ENCODE measurements at places on chromosomes 3 and 15.

GRCh38 chr3:71089271-71089847 lies 494.2 kb downstream of the FOXP1 start:
- DNase-seq = no peak

DNA sequence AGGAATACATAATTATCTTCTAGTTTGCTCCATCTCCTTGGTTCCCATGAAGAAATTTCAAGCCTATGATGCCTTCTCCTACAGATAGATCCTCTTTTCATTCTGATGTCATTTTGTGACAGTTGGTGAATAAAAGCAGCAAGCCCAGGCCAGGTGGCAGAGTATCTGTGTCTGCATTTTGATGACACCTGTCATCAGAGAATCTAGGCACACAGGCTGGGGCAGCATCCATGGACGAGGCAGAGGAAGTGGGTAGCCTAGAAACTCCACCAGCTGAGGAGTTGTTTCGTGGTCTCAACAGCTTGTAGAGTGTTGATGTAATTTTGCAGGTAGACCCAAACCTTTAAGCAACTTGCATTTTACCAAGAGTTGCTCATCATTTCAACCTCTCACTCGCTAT lies 269.8 kb downstream of the FEZF2 start:
- DNase-seq = no peak

DNA sequence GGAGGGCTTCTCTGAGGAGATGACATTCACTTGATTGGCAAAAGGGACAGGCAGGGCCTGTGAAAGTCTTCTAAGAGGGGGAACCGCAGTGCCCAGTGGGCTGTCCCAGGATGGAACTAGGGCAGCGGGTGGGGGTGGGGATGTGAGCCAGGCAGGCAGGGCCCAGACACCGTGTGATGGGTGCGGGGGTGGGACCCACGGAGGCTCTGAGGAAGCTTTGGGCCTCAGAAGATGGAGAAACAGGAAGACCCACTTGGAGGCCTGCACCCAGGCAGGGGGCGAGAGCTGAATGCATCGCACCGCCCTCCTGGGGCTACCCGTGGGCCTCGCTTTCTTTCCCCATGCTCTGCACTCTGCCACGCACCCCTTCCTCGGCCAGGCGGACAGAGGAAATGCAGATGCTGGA lies 32.9 kb upstream of the ACAD9 start:
- no peak for DNase-seq

DNA sequence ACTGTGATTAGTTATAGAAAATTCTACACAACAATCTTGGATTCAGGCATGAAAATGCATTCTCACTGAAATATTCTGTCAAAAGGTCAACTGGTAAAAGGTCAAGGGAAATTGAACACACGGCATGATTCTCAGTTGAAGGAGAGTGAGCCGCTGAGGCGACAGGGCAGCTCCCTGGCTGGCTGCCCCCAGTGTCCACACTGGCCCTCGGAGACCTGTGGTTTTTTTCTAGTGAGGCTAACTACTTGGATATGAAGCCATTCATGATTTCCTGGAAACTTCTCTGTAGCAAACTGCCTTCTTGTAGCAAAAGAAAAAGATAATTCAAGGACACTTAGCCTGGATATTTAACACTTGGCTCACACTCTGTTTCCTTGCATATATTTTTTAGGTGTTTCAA lies 37.2 kb downstream of the AADACL2 start:
- no peak for DNase-seq

DNA sequence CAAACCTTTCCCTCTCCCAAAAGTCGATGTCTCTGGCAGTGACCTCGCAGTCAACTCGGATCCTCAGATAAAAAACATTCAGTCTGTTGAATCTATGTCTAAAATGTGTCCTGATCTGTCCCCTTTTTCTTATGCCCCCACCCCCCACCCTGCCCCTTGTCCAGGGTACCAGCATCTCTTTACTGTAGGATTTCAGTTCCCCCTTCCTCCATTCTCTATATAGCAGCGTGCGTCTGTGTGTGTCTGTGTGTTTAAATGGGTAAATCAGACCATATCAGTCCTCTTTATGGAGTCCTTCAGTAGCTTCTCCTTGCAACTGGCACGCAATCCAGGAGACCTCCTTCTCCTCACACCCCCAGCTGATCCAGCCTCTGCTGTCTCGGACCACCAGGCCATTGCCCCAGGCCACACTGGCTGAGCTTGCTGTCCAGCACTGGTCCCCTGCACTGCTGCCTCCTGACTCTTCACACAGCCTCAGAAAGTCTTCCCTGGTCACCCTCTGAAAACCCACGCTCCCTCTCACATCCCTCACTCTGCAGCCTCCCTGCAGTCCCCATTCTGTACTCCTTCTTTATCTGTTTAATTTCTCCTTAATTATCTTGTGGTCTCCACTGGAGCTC lies 1.5 kb downstream of the LRRK1 start:
- DNase-seq = no peak

DNA sequence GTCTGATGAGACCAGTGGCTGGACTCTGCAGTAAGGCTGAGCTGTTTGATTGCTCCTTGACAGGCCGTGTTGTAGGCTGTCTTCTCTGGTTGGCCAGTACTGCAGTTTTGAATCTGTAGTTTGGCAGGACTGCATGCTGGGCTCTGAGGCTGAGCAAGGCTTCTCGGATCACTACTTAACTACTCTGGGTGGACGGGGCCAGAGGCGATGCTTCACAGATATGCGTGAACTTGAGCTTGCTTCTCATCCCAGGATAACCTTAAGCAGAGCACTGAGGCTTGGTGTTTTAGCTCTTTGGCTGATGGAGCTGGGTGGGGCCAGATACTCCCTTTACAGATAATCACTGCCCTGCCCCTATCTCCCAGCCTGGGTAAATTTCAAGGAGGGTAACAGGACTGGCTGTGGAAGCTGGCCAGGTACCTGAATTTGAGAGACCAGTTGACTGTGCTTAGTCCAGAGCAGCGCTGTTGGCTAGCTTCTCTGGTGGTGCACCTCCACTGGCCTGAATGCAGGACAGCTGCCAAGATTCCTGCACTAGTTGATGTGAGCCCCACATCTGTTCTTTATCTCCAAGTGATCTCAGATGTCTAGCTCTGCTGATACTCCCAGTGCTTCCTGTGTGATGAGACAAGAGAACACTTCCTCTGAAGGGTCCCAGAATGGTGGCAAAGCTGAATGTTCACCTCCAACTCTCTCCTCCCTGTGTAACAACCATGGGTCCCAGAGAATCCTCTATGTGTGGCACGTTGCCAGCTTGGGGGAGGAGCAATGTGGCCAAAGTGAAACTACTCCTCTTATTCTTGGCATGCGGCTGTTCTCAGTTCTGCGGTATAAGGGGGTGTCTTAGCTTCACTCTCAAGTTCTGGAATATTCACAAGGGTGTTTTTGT lies 37.9 kb downstream of the RPL39L start:
- DNase-seq = no peak

DNA sequence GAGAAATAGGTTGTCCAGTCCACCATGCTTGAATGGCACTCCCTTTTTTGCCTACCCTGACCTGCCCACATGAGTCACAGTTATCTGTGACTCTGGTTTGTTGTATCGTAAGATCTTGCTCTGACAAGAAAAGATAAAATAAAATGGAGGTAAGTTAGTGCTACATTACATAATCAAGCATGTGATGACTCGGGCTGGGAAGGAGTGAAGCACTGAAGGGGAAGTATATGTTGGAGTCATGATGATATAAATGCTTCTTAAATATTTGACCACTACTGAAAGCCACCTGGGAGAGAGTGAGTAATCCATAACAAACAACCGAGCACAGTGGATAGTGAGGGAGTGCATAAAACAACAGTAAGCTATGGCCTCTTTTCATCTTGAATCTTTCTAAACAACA lies 124.4 kb downstream of the SHOX2 start:
- no peak for DNase-seq

DNA sequence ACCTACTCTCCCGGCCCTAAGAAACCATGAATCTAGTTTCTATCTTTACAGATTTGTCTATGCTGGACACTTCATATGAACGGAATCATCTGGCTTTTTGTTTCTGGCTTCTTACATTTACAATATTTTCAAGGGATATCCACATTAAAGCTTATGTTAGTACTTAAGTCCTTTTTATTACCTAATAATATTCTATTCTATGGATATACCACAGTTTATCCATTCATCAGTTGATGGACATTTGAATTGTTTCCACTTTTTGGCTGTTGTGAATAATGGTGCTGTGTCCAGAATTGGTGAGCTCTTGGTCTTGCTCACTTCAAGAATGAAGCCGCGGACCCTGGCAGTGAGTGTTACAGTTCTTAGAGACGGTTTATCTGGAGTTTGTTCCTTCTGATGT lies 42.6 kb downstream of the ARHGAP31 start:
- no peak for DNase-seq

- no peak for DNase-seq
Observed at GRCh38 chr3:162096874-162097273, 600.3 kb downstream of the OTOL1 start.

- peak; percentile 6 for DNase-seq
Observed at GRCh38 chr3:126338790-126339288, 18.4 kb downstream of the KLF15 start.

DNA sequence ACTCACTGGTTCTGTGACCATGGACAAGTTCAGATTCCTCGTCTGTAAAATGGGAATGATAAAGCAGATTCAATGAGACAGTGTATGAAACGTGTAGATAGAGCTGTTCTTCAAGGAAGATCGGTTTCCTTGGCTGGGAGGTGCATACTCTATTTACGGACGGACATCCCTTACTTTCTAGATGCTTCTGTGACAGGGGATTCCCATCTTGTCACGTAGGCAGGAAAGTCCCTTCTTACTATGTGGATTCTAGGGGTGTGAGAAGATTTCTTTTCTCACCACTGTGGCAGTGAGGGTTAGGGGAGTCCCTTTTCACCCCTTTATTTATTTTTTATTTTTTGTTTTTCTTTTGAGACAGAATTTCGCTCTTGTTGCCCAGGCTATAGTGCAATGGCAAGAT lies 180.9 kb upstream of the TBL1XR1 start:
- DNase-seq = no peak

GRCh38 chr15:70906842-70907241 lies 14.2 kb downstream of the LRRC49 start:
- no peak for DNase-seq

GRCh38 chr3:39118079-39118478 lies 10.6 kb downstream of the TTC21A start:
- no peak for DNase-seq

DNA sequence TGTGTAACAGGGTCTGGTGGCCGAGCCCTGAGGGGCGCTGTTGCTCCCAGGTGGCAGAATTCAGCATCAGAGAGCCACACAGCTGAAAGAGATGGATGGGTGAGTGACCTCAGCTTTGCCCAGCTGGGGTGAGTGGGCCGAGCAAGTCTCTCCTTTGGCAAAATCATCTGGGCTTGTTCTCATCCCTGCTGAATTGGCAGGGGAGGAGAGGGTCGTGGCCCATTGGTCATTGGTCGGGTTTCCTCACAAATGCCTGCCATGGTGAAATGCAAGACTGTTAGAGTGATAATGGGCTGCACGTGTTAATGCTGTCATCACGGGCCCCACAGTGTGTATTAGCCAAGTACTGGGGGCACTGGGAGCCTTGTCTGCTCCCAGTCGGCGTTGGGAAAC lies 15.9 kb downstream of the ABHD2 start:
- DNase-seq = peak; percentile 17

DNA sequence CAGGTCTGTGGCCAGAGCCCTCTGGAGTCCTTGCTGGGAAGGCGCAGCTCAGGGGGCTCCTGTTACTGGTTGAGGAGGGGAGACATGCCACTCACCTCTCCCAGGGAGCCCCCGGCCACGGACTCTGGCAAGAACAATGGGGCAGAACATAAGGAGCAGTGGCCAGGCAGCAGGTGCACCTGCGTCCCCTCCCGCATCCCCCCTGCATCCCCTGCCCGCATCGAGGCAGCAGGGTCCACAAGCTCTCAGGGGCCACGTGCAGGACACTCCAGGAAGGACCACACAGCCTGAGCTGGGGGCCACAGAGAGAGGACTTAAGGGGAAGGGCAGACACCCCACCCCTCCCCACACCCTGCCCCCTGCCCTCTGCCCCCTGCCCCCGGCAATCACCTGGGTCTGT lies 73.0 kb downstream of the TFRC start:
- no peak for DNase-seq

- peak; percentile 96 for DNase-seq
Observed at GRCh38 chr3:137764001-137764433, at the start of gene SOX14. TSS of gene SOX14 (plus strand) at chr3:137764315. CDS start at chr3:137764785, 470 bp downstream.

- DNase-seq = no peak
Observed at GRCh38 chr3:127825756-127826155, 3.4 kb upstream of the MGLL start.

GRCh38 chr3:12659316-12660015 lies 4.5 kb downstream of the RAF1 start:
- no peak for DNase-seq

- DNase-seq = no peak
Observed at GRCh38 chr15:76278651-76279050, 32.6 kb downstream of the ETFA start.

DNA sequence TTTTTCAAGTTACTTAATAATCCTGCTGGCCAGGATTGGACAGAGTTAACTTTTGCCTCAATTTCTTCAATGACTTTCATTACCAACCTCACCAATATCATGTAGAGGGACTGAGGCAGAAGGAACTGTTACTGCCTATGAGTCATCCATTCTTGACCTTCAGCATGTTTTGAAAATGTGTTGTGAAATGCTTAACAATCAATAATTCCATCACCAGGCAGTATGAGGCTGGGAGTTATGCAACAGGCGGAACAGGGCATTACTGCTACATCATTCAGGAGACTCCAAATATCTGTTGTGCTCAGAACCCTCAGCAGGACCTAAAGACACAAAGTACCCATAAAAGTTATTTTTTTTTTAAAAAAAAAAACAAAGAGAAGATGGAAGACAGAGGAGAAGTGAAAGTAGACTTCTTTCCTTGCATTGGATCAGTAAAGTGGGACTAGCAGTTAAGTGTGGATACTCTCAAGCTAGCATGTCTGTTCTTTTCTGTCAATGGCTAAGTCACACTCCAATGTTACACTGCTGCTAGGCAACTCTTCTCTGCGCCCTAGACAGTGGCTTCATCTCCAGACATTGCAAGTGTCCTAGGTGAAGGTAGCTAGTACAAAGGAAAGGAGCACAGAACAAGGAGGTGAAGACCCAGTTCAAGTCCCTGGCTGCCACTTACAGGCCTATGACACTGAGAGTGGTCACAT lies 184.9 kb upstream of the LPP start:
- no peak for DNase-seq

- DNase-seq = no peak
Observed at GRCh38 chr3:116852803-116853202, 143.2 kb downstream of the TUSC7 start.

GRCh38 chr3:185082149-185082548 lies 70.7 kb downstream of the C3orf70 start:
- no peak for DNase-seq

- DNase-seq = no peak
Observed at GRCh38 chr3:18868911-18869689, 279.2 kb upstream of the KCNH8 start.

DNA sequence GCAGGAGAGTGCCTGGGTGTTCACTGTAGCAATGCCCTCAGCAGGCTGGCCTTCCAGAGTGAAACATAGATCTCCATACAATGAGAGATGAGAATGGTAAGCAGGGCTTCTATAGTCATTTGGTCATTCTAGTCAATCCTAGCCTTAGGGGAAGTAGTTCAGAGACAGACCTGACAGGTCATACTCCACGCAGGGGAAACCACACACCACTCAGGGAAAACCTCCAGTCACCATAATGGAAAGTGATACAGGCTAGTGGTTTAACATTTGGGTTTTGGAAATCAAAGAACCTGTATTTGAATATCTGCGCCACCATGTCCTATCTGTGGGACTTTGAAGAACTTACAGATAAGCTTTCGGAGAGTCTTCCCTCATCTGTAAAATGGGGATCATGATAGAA lies 425.7 kb upstream of the PPP2R3A start:
- DNase-seq = no peak

All from WTC11 (cell line).